ENCODE measurements at places on chromosomes 16 and 17. TPM values are rescaled to one million over a fixed set of nuclear protein-coding genes. Genes with fewer than 3 reads are reported as not detected.

GRCh38 chr17:9959377-9959981 lies 54.4 kb upstream of the RCVRN start:
- DNase-seq, result peak; percentile 18

DNA sequence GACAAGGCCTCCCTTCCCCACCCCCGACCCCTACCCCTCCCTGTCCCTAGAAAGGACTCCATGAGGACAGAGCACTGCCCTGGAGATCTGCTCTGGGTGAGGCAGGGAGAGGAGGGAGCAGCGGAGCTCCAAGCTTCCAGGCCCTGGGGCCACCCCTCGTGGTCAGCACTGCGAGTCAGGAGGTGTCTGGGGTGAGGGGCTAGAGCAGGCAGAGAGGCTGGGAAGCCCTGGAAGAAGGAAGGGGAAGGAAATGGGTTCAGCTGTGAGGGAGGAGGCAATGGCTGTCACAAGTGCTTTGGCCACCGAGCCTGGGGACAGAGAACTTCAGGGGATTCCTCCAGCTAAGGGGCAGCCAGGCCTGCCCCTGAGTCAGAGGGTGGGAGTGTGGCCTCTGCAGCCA lies 28.2 kb upstream of the DNAI2 start:
- DNase-seq, result no peak

DNA sequence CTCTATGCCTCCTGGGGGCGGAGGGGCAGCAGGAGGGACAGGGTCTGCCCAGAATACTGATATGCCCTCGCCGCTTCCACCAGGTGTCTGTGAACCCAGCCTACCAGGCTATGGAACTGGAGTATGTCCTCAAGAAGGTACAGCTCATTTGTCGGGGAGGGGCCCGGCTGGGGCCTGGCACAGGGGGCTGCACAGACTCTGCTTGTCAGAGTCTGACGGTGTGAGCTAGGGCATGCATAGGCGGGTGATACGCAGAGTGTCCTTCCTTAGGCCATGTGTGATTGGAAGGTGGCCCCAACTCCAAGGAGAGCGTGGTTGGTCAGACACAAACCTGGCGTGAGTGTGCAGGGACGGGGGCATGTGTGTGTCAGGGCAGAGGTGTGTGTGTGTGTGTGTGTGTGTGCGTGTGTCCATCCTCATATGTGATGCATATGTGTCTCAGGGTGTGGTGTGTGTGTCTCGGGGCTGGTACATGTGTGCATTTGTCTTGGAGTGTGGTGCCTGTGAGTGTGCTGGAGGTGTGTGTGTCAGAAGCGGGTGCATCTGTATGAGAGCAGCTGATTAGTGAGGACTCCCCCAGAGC lies 7.0 kb downstream of the CHAD start:
- no peak for DNase-seq

The MYH3 gene
- 0.45 TPM for total RNA-seq

DNA sequence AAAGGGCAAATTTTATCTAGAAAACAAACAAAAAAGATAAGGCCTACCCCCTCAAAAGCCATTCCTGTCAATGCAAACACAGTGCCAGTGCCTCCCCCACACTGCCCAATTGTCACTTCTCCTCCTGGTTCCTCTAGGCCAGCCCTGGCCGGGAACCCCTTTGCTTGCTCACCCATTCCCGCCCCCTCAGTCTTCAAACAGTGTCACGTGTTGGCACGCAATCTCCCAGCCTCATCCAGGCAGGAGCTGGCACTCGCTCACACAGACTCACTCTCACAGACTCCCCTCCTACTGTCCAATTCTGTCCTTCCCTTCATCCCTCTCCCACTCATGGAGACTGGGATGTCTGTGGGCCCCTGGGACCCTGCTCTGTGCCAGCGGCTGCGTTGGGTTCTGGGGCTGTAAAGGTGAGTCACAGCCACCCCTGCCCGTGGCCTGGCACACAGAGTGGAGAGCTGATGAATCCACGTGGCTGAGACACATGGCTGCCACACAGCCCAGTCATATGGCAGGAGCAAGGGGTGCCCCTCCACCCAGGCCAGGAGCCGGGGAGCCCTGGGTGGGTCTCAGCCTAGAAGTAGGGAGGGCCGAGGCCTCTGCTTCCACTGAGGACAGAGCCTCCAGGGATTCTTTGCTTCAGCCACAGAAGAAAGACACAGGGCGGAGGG lies 54.8 kb downstream of the VAC14 start:
- DNase-seq, result peak; percentile 92

DNA sequence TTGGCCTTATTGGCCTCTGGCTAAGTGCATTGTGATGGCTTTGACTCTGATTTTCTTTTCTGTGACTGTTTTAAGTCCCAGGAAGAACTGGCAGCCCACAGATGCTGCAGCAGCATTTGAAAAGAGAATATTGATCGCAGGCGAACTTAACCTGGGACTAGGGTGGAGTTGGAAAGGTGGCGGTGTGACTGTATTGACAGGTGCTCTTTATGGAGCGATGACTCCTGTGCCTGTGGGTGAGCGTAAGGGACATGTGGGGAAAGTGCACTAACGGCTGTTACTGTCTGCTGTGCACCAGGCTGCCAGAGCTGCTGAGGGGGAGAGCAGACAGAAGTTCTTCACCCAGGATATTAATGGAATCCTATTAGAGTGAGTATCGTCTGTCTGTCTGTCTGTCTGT lies 21.3 kb downstream of the UBN1 start:
- DNase-seq, result no peak

DNA sequence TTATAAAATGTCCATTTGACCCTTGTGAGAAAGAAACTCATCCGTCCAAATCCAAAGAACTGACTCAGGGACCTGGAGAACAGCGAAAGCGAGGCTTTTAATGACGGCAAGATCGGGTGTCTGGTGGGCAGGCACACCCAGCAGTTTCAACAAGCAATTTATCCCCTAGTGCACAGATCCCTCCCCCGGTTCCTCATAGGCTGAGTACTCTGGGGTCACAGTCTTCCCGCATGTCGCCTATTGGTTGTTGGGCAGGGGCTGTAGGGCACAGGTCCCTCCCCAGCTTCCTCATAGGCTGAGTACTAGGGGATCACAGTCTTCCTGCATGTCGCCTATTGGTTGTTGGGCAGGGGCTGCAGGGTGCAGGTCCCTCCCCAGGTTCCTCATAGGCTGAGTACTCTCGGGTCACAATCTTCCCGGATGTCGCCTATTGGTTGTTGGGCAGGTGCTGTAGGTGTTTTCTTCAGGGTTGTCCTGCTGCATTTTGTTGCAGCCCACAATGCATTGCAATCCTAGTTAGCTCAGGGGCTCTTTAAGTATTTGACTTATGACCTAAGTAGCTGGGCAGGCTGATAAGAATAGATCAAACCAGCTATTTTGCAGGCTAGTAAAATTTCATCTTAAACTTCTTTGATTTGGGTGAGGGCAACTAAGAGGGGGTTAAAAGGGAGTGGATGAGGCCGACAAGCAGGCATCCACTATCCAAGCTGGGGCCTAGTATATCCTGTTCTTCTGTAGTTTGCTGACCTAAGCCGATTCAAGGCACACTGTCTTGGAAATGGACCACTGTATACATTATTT lies 3.6 kb upstream of the UTS2R start:
- no peak for DNase-seq

GRCh38 chr16:58582971-58583765 lies 46.5 kb downstream of the CNOT1 start:
- DNase-seq, result no peak

The PRR15L gene
- not detected for total RNA-seq

The XYLT2 gene
- 16.3 TPM for total RNA-seq

The ITGB3 gene
- total RNA-seq, result 22.0 TPM
